ENCODE measurements at places on chromosomes 3 and 15.

DNA sequence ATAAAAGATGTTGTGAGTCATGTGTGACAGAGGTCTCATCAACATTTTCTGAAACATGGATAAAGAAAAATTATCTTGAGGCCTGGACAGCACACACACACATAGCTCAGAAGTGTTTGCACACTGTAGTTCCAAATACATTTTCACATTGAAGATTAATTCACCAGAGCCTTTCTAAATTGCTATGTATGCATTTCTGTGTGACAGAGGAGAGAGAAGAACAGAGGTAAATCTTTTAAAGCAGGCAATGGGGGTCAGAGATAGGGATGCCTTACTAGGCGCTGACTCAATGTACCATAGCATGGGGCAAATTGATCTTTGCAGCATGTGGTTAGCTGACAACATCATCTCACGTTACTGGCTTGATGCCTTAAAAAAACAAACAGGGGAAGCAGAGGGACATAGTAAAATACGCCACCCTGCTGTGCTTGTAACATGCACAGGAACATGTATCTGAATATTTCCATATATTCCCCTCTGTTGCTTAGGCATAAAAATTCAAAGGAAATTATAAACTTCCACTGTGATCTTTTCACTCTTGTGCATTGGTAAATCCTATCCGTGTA lies 7.7 kb downstream of the POU1F1 start:
- no peak for DNase-seq

GRCh38 chr3:160210799-160211221 lies 14.4 kb upstream of the C3orf80 start:
- no peak for DNase-seq

DNA sequence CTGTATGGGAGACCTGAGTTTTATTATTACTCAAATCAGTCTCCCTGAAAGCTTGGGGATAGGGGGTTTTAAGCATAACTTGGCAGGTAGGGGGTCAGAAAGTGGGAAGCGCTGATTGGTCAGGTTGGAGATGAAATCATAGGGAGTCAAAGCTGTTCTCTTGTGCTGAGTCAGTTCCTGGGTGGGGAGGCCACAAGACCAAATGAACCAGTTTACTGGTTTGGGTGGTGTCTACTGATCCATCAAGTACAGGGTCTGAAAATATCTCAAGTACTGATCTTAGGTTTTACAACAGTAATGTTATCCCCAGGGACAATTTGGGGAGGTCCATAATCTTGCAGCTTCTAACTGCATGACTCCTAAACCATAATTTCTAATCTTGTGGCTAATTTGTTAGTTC lies 17.8 kb upstream of the IQCF6 start:
- DNase-seq: no peak

GRCh38 chr3:115270849-115271248 lies 123.8 kb upstream of the ZBTB20 start:
- DNase-seq: no peak

DNA sequence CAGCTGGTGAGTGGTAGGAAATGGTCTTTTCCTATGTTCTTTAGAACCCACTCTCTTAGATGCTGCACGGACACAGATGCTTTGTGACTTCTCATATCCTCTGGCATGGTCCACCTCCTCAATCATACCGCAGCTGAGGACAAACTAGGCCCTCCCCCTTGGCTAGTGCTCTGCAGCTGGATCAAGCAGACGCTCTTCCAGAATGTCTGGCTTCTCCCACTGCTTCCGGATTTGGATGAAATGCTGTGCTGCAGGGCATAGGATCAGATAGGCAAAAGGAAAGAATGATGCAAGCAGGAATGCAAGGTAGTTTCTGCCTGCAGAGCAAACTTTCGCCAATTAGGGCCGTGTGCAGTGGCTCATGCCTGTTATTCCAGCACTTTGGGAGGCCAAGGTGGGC lies 75.7 kb upstream of the SLC4A7 start:
- no peak for DNase-seq
